ENCODE measurements at places on chromosomes 3 and 15. TPM values are rescaled to one million over a fixed set of nuclear protein-coding genes. Genes with fewer than 3 reads are reported as not detected.

PP2D1 gene
- not detected for total RNA-seq

HEG1 gene
- total RNA-seq: 100 TPM

DAG1 gene
- total RNA-seq: 33.1 TPM

KIF7 gene
- 7.9 TPM for total RNA-seq

ZNF106 gene
- 26.1 TPM for total RNA-seq

CLDN16 gene
- not detected for total RNA-seq

AP3S2 gene
- 40.5 TPM for total RNA-seq

GOLGA8S gene
- not detected for total RNA-seq

ARID3B gene
- total RNA-seq: 0.72 TPM

C2CD4B gene
- total RNA-seq: 4.1 TPM

PXYLP1 gene
- 11.2 TPM for total RNA-seq

NEK10 gene
- total RNA-seq: not detected

PLS1 gene
- total RNA-seq: 0.96 TPM

RASSF1 gene
- 42.7 TPM for total RNA-seq

NSMCE3 gene
- 10.0 TPM for total RNA-seq

PSTPIP1 gene
- total RNA-seq: 1.4 TPM

APEH gene
- 163 TPM for total RNA-seq

PSMD6 gene
- total RNA-seq: 83.7 TPM

AADAC gene
- total RNA-seq: 1.3 TPM

MESP2 gene
- total RNA-seq: 2.0 TPM

FRMD5 gene
- total RNA-seq: 0.24 TPM

PLD1 gene
- 12.9 TPM for total RNA-seq

TAGLN3 gene
- total RNA-seq: not detected

USP19 gene
- 41.4 TPM for total RNA-seq

CPN2 gene
- total RNA-seq: not detected

NR1I2 gene
- not detected for total RNA-seq

CACNA1D gene
- 0.26 TPM for total RNA-seq

ZNF660 gene
- total RNA-seq: 3.8 TPM

OR5H14 gene
- total RNA-seq: not detected

HDC gene
- not detected for total RNA-seq

ERC2 gene
- total RNA-seq: 1.4 TPM

THPO gene
- 0.56 TPM for total RNA-seq

NR2F2 gene
- 19.8 TPM for total RNA-seq

CCR9 gene
- not detected for total RNA-seq

KIF15 gene
- total RNA-seq: 4.9 TPM

LRRC3B gene
- not detected for total RNA-seq

ABHD17C gene
- total RNA-seq: 3.5 TPM

FBN1 gene
- total RNA-seq: 283 TPM

C3orf49 gene
- total RNA-seq: not detected

Data from epithelial cell of alveolus of lung (primary cell).